CD4-positive, alpha-beta T cell treated with Interleukin-6 for 4 hours (primary cell): ENCODE measurements at places on chromosomes 5 and 9.

DNA sequence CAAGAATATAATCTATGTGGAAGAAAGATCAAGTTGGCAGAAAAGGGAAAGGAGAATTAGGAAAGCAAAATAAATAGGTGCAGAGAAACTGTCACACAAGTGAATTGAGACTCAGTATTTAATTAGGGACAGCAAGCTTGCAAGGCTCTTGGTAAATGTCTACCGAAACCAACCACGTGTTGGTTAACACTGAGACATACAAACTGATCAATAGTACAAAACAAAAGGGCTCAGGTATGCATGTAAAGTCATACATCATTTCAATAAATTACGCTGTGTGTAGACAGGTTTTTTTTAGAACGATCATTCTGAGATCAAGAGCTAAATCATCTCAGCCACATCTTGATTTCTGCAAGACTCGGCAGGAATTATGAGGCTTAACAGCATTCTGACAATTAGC is 225.4 kb downstream of the EBF1 start:
- DNase-seq, result no peak

GRCh38 chr9:89436326-89436725 is 61.6 kb downstream of the SEMA4D start:
- DNase-seq, result no peak

- no peak for DNase-seq
Observed at GRCh38 chr9:10026443-10026984, 586.3 kb downstream of the PTPRD start.

DNA sequence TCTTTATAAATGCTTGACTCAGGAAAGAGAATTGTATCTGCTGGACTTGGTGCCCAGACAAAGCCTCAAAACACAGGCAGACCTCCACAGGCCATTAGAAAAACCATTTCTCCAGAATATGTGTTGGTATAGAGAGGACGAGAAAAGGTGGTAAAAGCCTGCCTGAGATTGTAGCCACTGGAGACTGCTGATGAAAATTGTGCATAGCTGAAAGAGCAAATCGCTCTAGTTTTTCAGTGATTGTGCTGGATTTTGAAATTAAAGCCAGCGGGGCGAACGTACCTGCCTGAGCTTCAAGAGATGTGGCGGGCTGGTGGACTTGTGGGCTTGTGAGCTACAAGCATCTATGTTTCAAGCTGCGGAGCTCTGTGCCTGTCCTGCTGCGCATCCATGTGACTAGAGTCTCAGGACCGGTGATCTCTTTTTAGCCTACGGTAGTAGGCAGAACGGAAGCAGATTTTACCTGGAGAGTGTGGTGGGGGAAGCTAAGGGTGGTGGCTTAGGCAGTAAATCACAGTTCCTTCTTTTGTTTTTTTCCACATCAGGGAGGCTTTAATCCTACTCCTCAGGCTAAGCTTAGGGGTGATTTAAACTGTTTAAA is 193.6 kb downstream of the SREK1 start:
- no peak for DNase-seq

- DNase-seq, result no peak
Observed at GRCh38 chr9:27195191-27195590, 86.2 kb downstream of the TEK start.

- DNase-seq, result no peak
Observed at GRCh38 chr5:9499498-9499876, 46.4 kb downstream of the SEMA5A start.

DNA sequence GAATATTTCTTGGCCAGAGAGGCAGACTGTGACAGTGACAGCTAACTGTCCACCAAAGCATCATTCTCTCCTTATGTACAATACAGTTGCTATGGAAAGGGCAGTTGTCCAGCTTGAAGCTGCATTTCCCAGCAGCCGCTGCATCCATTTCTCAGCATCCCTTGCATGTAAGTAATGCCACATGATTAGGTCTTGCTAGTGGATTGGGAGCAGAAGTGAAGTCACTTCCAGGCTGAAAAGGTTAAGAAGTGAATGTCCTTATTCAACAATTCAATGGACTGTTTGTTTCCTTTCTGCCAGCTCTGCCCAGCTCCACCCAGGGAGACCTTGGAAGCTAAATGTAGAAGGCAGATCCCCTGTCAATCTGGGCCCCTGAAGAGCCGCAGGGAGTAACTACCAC is 26.1 kb upstream of the RETREG1 start:
- DNase-seq, result no peak

DNA sequence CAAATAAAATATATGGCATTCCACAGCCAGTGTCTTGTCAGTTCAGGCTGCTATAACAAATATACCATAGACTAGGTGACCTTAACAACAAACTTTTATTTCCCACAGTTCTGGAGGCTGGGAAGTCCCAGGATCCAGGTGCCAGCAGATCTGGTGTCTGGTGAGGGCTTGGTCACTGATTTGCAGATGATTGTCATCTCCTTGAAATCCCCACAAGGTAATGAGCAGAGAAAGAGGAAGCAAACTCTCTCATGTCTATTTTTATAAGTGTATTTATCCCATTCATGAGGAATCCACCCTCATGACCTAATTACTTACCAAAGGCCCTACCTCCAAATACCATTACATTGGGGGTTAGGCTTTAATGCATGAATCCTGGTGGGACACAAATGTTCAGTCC is 663.2 kb downstream of the TLR4 start:
- no peak for DNase-seq

DNA sequence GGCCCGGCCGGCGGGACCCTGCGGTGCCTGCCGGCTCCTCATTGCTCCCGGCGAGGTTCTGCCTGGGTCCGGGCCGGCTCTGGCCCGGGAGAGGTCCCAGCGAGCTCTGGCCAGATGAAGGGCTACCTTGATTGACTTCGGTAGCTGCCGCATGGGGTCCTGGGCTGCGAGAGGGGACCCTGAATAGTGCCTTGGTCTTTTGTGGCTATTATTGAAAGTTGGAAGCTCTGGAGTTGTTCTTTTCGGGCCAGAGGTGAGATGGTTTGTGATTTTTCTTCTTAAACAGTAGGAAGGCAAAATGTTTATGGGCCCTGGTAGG is 635 bp downstream of the NAA35 start:
- DNase-seq, result no peak

DNA sequence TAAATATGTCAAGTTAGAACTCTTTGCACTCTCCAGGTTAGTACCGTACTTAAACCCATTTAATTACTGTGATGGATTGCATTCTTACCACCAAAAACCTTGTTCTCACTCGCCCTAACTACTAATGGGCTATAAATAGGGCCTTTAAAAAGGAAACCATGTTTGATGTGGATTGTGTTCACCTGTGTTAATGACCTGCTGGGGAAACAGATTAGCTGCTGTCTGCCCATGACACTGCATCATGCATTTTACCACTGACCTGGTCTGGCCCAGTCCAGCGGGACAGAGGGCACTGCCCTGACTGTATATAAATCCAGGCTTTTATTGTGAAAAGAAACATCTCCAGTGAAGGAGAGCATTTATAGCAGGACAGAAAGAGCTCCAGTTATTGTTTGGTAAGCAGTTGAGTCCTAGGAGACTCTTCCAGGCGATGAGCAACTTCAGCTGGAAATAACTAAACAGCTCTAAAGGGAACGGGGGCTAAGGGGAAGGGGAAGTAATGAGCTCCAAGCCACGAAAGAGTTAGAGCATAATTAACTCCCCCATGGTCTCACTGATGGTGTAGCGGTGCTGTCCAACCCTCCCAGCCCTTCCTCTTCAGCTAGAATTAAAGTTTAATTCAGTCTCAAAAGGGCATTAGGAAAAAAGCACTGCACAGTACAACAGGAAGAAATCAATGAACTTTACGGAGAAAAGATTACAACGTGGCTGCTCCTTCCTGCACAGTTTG is 303.1 kb downstream of the ENC1 start:
- DNase-seq, result no peak

GRCh38 chr5:14394365-14394764 is 187.2 kb upstream of the OTULINL start:
- no peak for DNase-seq

DNA sequence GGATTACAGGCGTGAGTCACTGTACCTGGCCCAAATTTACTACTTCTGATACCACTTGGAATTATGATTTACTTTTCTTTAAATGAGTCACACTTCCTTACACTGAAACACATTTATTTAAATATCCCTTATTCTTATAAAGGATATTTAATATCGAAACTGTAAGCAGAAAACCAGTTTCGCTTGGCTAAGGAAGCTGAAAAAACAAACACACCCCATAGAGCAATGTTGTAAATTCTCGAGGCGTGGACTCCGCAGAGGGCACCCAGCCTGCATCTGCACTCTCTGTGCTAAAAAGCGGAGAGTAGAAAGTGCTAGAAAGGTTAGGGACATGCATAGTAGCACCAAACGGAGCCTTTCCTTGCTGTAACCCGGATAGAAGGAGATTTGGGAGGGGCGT is 86.5 kb downstream of the HMCN2 start:
- no peak for DNase-seq

DNA sequence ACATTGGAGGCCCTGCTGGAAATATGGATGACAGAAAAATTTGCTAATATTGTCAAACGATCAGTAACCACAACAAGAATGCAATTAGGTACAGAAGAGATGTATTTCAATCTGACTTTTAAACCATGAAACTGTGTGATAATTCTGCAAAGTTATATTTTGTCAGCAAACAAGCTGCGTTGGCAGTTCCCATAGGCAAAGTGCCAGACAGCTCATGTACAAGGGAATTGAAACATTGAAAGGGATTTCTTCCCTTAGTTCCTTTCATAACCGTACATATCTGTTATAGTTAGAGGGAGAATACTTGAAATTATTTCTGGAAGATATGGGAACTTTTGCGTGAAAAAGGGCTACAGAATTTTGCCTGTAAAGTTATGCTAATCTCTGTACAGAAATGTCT is 419.4 kb upstream of the PTGER4 start:
- DNase-seq, result no peak

- DNase-seq, result no peak
Observed at GRCh38 chr9:131419026-131419614, 25.2 kb downstream of the PRRC2B start.

- DNase-seq, result peak; percentile 57
Observed at GRCh38 chr9:128552744-128553440, 505 bp downstream of the SPTAN1 start.

DNA sequence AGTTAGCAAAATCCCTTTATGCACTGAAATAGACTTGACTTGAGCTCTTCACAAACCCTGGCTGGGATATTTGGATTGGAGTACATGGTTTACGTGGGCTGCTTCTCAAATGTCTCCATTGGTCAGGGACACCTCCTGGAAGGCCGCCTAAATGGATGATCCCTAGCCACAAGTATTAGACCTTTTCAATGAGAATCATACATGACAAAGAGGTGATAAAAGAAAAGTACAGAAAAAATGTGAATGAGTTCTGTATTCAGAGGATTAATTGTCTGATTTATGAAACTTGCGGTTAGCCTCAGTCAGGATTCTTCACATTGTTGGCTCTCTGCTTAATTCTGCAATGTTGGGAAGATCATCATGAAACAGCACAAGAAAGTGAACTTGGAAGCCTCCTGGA is 752.8 kb upstream of the ADAMTS16 start:
- DNase-seq, result no peak

DNA sequence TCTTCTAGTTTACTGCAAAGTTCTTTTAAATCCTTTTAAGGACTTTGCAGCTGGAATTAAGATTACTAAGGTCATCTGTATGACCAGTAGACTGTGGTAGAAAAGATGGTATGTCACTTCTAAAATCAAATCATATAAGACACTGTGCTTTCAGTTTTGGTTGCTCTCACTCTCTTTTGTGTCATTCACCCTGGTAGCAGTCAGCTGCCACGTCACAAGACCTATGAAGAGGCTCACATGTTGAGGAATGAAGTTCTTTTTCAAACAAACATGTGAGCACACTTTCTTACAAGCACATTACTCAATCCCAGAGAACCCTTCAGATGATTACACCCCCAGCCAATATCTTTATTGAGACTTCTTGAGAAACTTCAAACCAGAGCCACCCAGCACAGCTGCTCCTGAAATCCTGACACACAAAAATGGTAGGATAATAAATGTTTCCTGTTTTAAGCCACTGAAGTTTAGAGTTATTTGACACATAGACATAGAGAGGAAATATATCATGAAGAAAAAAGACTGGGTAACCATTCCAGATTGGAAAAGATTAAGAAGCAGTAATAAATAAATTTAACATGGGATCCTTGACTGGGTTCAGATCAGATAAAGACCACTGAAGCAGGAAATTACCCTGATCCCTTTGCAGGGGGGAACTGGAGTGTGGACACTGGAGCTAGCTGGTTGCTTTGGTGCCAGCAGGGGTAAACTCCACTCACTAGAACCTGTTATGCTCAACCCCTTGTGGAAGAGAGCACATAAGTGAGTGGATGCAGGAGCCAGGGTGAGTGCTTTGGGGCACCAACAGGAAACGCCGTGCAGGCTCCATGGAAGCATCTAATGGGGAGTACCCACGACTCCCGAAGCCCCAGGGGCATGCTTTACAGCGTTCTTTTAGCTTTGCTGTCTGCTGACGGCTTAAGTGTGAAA is 64.1 kb downstream of the SLCO4C1 start:
- DNase-seq, result no peak

- no peak for DNase-seq
Observed at GRCh38 chr5:102832445-102832844, 77.3 kb downstream of the PAM start.

DNA sequence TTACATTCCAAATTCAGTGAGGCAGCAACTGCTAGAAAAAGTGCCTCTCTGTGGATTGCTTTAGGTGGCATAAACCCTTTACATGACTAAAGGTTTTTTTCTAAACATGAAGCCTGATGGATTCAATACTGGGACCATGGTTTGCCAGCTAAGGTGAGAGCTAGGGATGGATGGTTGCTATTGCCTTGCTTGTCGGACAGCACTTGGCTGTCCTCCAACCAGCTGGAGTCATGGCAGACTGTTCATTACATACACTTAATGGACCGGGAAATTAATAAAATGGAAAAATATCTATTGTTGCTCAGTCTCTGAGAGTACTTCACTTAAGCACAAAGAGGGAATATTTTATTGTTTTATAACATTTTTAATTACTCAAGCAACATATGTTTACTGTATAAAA is 116.9 kb upstream of the TRPC7 start:
- DNase-seq, result no peak

- no peak for DNase-seq
Observed at GRCh38 chr9:35236692-35237091, 74.9 kb downstream of the UNC13B start.

- no peak for DNase-seq
Observed at GRCh38 chr9:133572821-133573361, 36.3 kb downstream of the FAM163B start.

GRCh38 chr5:105752801-105753200 is 1917.9 kb downstream of the EFNA5 start:
- no peak for DNase-seq

DNA sequence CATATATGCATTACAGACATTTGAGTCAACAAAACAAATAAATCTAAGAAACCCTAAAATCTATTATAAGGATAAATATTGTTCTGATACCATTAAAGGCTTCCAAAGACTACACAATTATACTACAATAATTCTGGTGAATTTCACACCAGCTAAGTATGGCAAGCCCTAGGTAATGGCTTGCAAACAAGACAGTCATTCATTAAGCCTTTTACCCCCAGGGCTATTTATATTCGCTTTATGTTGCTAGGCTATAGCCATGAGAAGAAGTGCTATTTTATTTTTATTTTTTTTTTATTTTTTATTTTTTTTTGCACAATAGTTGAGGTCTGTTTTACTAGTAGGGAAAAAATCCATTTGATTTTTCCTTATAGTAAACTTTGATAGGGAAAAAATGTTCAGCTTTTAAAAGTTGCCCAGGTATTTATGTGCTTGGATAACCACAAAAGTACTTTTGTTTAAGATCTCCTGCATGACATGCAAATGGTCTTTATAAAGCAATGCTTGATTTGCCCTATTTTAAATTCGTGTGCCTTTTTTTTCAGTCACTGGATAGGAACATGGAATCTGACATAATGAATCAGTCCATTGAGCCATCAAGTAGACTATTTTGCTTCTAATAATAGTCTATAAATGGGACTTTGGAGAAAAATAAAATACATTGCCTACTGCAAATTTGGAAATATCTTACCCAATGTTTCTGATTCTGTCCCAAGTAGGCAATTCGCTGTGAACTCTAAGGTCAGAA is 946.3 kb upstream of the COX7C start:
- no peak for DNase-seq
